ENCODE measurements at places on chromosomes 11 and 22. TPM values are rescaled to one million over a fixed set of nuclear protein-coding genes. Genes with fewer than 3 reads are reported as not detected.

The TEX12 gene
- not detected for total RNA-seq

The GTSE1 gene
- total RNA-seq = 64.6 TPM

The OVOL1 gene
- total RNA-seq = 10.2 TPM

The PACSIN3 gene
- 114 TPM for total RNA-seq

The CAVIN3 gene
- total RNA-seq = 26.0 TPM

The IZUMO1R gene
- total RNA-seq = not detected

GRCh38 chr11:82871646-82872045, 28.6 kb downstream of the PRCP start:
- no peak for DNase-seq

DNA sequence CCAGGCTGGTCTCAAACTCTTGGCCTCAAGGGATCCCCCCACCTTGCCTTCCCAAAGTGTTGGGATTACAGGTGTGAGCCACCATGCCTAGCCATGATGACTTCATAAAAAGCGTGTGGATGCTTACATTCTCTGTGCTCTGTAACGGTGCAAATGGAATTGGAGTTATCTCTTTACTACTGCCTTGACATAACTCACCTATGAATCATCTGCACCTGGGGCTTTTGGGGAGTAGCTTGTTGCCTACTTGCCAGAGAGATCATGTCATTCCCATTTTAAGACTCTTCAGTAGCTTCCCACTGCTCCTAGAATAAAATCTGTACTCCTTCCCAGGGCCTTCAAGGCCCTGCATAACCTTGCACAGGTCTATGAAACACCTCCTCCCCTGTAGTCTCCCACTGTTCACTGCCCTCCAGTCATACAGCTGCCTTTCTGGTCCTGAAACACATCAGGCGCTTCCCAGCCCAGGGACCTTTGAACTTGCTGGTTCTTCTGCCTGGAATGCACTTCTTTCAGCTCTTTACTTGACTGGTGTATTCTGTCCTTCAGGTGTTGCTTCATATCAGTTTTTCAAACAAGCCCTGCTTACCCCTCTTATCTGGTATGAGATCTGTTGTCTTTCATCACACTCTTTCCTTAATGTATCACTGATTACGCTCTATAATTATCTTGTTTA, 19.6 kb upstream of the MOGAT2 start:
- DNase-seq = peak; percentile 69

GRCh38 chr11:132943706-132944568, 588.4 kb downstream of the OPCML start:
- DNase-seq = no peak

DNA sequence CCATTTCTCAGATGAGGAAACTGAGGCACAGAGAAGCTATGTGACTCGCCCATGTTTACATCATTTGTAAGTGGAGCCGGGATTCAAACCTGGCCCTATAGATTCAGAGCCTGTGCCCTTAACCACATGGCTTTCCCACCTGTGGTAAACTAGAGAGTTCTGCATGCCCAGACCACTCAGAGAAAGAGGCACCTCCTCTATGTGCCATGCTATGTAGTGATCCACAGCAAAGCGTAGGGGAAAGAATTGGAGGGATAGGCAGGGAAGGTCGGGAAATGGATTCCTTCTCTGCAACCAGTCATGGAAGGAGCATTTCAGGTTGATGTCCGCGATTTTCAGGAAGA, 15.4 kb upstream of the POU2AF2 start:
- no peak for DNase-seq

GRCh38 chr11:94747601-94748041, 20.5 kb upstream of the AMOTL1 start:
- peak; percentile 69 for DNase-seq

DNA sequence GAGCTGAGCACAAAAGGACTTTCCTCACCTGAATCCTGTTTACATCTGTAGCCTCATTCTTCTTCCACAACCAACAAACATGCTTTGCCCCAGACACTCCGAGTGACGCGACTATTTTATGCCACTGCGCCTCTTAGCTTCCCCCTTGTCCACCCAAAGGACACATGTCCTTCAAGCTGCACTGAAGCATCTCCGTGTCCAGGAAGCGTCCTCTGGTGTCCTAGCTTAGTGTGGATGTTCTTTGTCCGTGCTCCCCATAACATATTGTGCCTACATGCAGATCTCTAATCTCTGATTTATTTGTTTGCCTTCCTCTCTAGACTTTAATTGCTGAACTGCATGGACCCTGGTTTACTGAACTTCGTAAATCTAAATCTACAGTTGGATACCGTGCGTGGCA, 20.1 kb upstream of the CECR2 start:
- DNase-seq = no peak

DNA sequence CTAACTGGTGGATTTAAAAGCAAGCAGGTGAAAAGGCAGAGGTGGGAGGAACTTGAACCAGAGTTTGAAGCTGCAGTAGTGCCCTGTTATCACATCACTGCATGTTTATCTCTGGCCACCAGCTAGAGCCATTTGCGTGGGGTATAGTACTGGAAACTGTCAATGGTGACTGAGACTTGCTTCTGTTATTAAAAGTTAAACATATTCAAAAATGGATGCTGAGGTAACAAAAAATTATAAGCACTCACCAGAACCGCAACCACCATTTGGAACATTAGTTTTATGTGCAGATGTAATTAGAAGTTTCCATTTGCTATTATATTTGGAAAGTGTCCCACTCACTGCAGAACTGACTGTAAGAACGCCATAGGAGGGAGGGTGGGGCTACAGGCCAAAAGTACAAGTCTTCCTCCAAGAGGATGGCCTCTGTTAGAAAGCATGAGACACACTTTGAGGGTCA, 1.2 kb upstream of the CD59 start:
- DNase-seq = no peak

DNA sequence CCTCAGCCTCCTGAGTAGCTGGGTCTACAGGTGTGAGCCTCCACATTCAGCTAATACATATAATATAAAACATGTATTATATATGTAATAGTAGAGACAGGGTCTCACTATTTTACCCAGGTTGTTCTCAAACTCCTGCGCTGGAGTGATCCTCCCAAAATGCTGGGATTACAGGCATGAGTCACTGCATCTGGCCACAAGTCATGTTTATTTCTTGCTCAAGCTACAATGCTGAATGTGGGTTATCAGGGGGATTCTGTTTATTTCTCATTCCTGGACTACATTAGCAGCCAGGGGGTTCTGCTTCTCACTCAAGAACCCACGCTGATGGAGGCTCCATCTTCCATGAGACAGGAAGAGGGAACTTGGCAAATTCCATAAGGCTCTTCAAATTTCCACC, 24.8 kb downstream of the FOLR3 start:
- DNase-seq = no peak

GRCh38 chr11:19442554-19442910, 201.8 kb upstream of the E2F8 start:
- no peak for DNase-seq

DNA sequence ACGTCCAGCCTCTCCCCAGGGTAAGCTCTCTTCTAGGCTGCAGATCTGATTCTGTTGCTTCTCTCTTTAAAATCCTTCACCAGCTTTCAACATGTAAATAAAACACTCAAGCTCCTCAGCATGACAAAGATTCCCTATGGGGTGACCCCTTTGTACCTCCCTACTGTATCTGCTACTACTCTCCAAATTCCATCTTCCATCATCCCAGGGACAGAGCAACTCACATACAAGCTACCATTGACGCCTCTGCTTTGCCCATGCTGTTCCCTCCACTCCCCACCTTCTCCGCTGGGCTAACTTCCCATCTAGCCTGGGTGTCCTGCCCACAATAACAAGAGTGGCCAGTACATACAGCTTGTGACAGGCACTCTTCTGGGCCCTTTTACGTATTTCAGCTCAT, 207.5 kb upstream of the ZBED5 start:
- DNase-seq = no peak

DNA sequence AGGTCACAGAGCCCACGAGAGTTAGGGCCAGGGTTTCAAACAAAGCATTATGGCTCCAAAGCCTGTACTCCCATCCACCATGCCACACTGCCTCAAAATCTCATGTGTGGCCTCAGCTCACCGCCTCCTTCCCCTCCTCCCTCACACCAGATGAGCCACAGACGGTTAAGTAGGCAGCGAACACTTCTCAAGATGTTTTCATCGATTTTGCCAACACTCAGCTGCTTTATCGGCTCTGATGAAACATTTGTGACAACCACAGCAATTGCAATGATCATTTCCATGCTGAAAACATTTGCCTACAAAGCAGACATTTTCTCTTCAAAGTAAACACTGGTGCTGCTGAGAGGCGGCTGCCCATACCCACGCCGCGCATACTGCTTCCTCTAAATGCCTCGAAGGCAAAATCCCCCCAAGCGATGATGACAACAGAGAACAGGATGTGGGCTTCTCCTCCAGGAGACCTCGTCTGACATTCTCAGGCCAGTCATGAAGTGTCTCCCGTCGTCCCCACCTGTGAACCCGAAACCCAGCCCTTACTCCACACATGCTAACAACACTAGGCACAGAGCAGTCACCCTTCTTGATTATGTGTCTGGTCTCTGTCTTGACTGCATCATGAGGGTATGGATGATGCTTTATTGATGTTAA, 599.2 kb downstream of the SOX6 start:
- no peak for DNase-seq

DNA sequence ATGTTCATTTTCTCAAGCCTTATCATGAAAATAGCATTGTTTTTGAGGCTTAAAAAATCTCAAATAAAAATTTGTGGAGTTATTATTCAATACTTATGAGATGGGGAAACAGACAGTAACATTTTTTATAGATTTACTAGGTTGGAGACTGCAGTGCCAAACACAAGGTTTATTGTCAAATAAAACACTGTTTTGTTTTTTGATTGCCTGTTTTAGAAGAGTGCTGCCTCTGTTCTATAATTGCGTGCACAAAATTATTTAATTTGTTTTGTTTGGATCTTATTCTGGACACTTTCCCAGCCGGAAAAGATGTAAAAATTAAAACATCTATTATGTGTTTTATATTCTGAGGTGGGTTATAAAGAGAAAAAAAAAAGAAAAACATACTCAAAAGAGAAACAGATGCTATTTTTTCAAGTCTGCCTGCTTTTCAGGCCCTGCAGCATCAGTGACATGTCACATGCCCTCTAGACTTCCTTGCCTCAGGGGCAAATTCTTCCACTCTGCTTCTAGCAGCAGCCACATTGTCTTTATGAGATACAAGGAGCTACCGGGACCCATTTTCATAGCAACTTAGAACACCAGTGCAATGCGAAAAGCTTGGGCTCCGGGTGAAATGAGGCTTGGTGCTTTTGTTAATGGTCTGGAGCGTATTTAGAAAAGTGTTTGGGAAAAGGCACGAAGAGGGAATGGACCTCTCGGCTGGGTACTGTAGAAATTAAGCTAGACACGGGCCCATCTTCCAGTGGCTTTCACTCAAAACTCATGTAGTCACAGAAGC, 77.5 kb downstream of the EFCAB6 start:
- DNase-seq = no peak

- DNase-seq = no peak
Observed at GRCh38 chr11:69292221-69292648, 1.7 kb upstream of the MYEOV start.

DNA sequence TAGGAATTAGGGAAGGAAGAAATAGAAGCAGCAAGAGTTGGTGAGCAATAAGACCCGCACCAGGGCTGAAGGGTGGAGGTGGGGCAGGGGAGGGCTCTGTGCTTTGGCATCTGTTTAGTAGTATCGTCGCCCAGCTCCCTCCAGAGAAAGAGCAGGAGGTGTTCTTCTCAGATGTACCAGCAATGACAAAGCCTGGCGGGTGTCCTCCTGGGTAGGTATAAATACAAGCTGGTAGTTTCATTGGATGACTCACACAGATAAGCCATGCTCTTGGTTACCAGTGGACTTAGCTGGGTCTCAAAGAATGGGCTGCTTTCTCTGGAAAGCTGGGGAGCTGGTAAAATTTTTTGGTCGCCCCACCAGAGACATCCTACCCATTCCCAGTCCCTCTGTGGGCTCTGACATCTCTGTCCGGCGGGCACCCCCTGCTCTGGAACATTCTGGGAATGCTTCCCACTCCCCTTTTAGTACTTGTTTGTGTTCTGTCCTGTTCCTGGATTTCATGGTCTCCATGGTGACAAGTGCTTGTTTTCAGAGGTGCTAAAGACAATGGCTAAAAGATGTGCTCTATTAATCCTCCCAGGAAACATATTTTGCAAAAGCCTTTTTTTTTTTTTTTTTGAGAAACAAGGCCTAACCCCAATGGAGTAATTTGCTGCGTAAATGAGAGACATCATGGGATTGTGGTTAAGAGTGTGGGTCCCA, 15.4 kb upstream of the TUBA8 start:
- no peak for DNase-seq

- no peak for DNase-seq
Observed at GRCh38 chr22:38171927-38172831, 9.5 kb downstream of the PLA2G6 start.

GRCh38 chr11:134405841-134406240, 6.2 kb downstream of the B3GAT1 start:
- DNase-seq = no peak

GRCh38 chr22:19806213-19807160, 45.9 kb downstream of the TBX1 start:
- peak; percentile 91 for DNase-seq

Measured in PC-9 (cell line).